Peyer's patch (tissue), 4 donors: ENCODE measurements at places on chromosomes 3 and 15.

DNA sequence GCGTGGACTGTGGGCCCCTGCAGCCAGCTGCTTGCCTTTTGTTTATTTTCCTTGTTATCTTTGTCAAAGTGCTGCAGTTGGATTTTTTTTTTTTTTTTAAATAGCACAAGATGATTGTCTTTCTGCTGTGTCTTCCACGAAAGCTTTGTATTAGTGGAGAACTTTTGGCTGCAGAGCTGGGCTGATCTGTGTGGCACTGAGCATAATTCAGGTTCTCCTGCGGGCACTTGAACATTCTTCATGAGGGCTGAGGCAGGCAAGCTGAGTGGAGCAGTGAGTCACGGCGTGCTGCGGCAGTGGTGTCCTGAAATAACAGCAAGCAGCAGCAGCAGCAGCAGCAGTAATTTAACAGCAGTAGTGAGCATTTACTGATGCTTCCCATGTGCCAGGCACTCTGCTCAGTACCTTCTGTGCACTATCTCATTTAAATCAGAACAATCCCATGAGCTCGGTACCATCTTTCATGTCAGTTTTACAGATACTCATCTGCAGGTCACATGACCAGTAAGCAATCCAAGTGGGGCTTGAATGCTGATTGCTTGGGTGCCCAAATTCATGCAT, 45.8 kb downstream of the MITF start:
- DNase-seq: peak; percentile 49

DNA sequence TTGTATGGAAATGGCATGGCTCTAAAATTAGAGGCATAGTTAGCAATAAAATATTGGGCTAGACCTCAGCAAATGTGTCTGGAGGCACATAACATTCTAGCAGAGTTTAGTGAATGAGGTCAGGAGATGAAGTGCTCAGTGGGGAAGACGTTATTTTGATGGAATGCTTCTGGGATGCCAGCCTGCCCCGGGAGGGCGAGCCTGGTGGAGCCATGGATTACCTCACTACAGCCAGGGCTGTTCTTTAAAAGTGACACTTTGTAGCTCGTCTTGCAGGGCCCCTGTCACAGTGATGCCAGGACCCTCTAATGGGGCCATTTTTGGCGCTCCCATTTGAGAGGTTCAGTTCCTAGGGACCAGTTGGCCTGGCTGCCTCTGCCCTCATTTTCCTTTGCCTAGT, 48.5 kb downstream of the PXYLP1 start:
- DNase-seq: no peak

DNA sequence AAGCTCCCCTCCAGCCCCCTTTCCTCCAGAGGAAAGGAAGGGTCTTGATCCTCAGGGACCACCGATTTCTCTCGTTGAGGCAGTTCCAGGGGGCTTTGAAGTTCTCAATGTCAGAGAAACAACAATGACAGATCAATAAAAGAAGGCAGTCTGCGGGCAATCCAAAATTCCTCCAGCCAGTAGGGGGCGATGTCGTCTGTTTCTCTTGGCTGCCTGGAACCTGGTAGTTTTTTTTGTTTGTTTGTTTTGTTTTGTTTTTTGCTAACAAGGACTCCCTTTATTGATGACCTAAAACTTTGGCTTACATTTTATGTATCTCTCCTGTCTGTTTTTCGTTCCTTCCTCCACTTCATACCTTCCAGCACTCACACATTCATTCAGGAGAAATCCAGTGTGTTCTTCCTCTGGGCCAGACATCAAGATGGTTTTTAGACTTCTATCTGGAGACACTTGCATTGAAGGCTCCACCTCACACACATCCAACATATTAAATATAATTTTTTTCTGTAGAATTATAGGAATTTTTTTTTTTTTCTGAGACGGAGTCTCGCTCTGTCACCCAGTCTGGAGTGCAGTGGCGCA, 276.6 kb downstream of the RPLP1 start:
- DNase-seq: peak; percentile 67

GRCh38 chr15:57036352-57036751, 117.9 kb downstream of the TCF12 start:
- no peak for DNase-seq

DNA sequence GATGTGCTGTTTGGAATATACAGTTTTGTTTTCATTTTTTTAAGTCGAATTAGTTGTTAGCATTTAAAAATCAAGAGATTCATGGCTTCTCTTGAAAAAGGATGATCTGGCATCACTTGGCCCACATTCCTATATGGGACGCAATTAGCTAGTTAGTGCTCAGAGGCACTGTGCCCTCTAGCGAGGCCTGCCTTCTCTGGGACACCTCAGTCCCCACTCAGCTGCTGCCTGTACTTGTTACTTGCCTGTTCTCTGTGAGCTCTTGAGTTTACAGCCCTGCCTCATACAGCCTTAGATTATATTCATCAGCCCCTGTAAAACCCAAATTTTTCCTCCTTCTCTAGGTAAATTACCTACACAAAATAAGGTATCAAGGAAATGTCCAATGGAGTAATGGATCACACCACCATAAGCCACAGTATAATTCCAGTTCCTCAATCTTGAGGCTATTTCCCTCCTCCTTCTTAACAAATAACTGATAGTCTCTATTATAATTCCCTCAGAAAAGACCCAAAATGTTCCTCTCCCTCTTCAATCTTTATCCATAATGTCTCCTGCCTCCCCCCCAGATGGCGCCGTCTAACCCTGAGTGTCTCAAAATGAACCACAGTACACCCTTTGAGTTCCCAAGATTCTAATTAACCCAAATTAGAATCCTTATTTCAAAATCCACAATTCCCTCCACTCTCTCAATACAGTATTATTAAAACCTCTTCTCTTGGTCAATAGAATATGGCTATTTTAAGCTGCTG, 2.7 kb downstream of the ZMAT3 start:
- DNase-seq: no peak

GRCh38 chr3:43618142-43618541, 3.7 kb downstream of the ANO10 start:
- DNase-seq: no peak

DNA sequence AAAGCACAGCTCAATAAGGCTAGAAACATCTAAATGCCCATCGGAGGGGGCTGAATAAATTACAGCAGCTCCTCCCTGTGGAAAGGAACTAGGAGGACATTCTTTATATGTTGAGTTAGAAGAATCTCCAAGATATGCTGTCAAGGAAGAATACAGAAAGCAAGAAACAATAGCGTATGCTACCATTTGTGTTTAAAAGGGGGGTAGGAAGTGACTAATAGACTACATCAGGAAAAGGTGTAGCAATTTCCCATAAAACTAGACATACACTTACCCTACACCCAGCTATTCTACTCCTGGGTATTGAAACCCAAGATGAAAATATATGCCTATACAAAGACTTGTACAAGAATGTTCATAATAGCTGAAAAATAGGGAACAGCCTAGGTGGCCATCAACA, 21.6 kb downstream of the SEC61A1 start:
- no peak for DNase-seq

DNA sequence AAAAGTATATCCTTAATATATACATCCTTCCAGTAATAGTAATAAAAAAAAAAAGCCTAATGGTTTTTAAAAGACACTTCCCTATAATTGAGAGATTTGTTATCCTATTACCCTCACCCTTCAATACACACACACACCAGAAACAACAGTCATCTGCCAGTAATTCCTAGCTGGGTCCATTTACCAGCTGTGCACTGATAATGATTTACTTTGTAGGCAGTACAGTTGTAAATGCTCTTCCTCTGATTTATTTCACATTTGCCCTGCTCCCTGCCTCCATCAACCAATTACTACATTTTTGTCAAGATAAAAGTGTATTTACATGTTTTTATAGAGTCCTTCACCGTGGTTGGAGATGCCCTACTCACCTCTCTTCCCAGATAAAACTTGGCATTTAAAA, 12.4 kb downstream of the TPM1 start:
- DNase-seq: no peak

- DNase-seq: no peak
These were observed 13.3 kb upstream of the SSUH2 start for GRCh38 chr3:8657804-8658305.

- DNase-seq: no peak
These were observed at the start of gene FSTL1 for GRCh38 chr3:120450600-120451271. FSTL1 (minus strand) TSS chr3:120450992; CDS start chr3:120450746, 246 bp downstream.

GRCh38 chr3:13322324-13322723, 97.8 kb downstream of the NUP210 start:
- DNase-seq: no peak

- no peak for DNase-seq
These were observed 28.0 kb upstream of the DUSP7 start for GRCh38 chr3:52084216-52084945.

GRCh38 chr15:68213991-68214837, 9.1 kb upstream of the CALML4 start:
- peak; percentile 26 for DNase-seq
